Neural crest cell (in vitro differentiated cells): ENCODE measurements at places on chromosomes 3 and 15. TPM values are rescaled to one million over a fixed set of nuclear protein-coding genes. Genes with fewer than 3 reads are reported as not detected.

GRCh38 chr3:84621823-84622222 lies 337.0 kb upstream of the CADM2 start:
- H3K4me1 ChIP-seq, result no peaks in the 10 kb centered on the region
- peaks cover 8% of the 10 kb centered on the region for H3K36me3 ChIP-seq
- DNase-seq, result no peak

- H3K27me3 ChIP-seq, result no peaks in the 10 kb centered on the region
- no peak overlapping the region for H3K27ac ChIP-seq
- H3K4me3 ChIP-seq, result no peak overlapping the region
- peaks cover 5% of the 10 kb centered on the region for H3K4me1 ChIP-seq
- H3K36me3 ChIP-seq, result no peaks in the 10 kb centered on the region
These were observed 27.9 kb upstream of the IL1RAP start for GRCh38 chr3:190485830-190486532.

DNA sequence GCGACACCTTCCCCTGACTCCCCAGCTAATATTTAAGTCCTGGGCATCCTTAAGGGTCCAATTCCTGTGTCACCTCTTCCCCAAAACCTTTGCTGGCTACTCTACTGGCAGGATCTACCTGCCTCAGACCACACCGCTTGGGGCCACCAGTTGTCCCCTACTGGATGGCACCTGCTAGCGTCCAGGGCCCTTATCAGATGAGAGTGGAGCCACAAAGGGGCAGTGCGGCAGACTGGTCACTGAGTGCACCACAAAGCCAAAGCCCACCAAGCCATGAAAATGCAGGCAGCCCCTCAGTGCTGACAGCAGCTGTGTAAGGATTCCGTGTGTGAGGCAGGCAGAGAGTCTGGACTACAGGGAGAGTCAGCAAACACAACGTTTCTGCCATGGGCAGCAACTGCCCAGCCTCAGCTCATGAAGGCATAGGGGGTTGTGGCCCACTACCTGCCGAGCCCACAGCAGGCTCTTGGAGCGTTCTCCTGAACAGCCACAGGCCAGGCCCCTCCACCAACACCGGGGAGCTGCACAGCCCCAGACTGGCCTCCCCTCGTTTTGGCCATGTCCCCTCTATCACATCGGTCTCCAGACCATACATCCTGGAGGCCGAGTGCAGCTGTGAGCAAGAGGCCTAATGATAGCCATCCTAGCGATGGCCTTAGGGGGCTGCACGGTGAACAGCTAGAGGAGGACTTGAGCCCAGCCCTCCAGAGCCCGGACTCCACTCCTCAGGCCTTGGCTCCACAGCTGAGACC lies 32.3 kb downstream of the ALDH1L1 start:
- H3K27me3 ChIP-seq, result peaks cover 8% of the 10 kb centered on the region
- no peaks in the 10 kb centered on the region for H3K4me1 ChIP-seq

GRCh38 chr3:170049146-170050000 lies 11.6 kb downstream of the GPR160 start:
- H3K4me3 ChIP-seq, result no peak overlapping the region
- H3K4me1 ChIP-seq, result no peaks in the 10 kb centered on the region
- H3K27me3 ChIP-seq, result peaks cover 9% of the 10 kb centered on the region
- no peaks in the 10 kb centered on the region for H3K36me3 ChIP-seq
- H3K27ac ChIP-seq, result no peak overlapping the region

GPR27 gene
- total RNA-seq, result 9.4 and 10.4 TPM in 2 replicates

SCG5 gene
- 25.1 and 28.9 TPM in 2 replicates for total RNA-seq

OR5H14 gene
- total RNA-seq, result not detected in 2 replicates

SEMA3B gene
- 2.3 and 2.9 TPM in 2 replicates for total RNA-seq

SLC28A1 gene
- not detected in 2 replicates for total RNA-seq
